ENCODE measurements at places on chromosomes 1 and 21.

GRCh38 chr1:215453440-215453839 is 113.7 kb upstream of the KCTD3 start:
- no peak for DNase-seq

DNA sequence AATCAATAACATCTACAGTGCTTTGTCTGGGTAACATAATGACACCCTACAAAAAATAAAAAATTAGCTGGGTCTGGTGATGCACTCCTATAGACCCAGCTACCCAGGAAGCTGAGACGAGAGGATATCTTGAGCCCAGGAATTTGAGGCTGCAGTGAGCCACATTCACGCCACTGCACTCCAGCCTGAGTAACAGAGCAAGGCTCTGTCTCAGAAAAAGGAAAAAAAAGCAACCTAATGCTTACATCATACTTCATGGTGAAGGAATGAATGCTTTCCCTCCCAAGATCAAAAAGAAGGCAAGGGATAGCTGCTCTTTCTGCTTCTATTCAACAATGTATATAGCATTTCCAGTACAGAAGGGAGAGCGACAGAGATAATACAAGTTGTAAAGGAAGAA is 24.2 kb upstream of the CTTNBP2NL start:
- no peak for DNase-seq

DNA sequence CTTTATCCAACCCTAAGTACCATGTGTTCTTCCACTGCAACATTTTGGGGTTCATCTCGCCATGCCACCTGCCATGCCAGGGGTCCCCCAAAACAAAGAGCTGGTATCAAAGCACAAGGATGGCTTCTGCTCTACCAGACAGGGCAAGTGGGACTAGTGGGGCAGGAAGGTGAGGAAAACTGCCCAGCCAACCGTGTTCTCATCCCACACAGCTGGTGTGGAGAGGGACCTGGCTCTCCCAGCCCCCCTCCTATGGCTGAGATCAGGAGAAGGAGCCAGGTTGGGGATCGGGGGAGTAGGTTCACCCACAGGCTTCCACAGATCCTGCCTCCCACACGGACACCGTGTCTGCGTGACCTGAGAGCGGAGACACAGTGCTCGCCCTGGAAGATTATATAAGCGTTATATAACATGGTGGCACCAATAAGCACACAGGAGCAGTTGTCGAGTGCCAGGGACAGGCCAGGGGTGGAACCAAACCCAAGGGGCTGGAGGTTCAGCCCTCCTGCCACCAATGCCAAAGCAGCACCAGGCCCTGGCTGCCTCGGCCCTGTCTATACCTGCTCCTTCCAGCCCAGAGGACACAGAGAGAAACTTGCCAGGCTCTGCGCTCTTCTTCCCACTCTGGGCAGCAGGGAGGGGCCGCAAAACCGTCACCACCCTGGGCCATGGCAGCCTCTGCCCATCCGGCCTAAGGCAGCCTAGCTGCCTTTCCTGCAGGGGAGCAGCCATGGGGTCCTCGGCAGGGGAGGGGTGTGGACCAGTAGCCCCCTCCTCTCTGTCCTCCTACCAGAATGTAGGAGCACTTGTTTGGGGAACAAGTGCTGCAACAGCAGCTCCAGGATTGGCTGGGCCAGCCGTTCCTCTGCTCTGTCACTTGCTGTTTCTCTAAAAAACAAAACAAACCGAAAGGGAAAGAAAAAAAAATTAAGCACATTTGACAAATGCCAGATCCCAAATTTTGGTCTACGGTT is 43.5 kb downstream of the CD34 start:
- DNase-seq, result peak; percentile 51

GRCh38 chr21:34337741-34338140 is 26.1 kb upstream of the KCNE2 start:
- DNase-seq, result no peak

DNA sequence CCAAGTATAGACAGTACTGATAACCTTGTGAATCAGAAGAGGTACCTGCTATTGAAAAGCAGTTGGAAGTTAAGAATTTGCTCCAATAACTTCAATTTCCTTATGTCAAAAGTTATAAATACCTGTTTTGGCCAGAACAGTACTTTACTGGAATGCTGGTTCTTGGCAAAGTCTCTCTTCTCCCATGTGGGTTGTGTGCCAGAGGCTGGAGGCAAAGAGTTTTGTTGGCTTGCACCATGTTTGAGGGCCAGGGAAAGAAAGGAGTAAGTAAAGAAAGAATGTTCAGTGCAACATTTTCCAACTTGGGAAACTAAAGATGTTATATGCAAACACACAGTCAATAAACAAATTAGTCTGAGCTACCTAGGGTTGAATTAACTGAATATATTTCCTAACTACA is 67.0 kb upstream of the DYNLT5 start:
- no peak for DNase-seq

DNA sequence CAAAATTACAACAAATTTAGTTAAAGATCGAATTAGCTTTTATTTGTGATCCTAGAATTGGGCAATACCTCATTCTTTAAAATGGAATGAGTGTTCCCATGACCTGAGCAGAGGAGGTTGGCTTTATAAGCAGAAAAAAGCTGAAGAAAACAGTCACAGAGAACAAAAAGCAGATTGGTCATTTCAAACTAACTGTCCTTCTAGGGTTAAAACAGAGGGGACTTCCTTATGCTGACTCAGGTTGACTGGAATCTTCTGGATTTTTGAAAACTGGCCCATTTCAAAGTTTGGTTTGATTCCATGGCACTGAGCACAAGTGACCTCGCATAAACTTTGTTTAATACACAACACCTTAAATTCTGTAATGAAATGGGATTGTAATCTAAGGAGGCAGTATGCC is 17.6 kb downstream of the NFASC start:
- no peak for DNase-seq

DNA sequence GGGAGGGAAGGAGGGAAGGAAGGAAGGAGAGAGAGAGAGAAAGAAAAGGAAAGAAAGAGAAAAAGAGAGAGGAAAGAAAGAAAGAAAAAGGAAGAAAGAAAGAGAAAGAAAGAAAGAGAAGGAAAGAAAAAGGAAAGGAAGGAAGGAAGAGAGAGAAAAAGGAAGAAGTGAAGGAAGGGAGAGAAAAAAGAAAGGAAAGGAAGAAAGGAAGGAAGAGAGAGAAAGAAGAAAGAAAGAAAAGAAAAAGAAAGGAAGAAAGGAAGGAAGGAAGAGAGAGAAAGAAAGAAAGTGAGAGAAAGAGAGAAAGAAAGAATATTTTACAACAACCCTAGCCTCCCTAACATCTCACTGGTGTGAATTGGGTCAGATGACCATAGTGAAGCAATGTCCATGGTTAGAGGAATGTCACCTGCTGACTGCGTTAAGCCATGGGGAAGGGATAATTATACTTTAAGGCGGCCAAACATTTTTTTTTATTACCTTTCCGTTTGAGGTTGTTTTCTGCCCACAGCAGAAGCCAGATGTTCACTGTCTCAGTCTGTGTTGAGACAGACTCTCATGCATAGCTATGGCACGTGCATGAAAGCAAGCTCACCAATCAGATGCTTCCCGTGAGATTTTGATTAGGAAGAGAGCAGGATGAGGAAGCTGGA is 76.4 kb downstream of the SNRPE start:
- no peak for DNase-seq

GRCh38 chr1:175604942-175605286 is 138.5 kb downstream of the TNR start:
- DNase-seq, result no peak

DNA sequence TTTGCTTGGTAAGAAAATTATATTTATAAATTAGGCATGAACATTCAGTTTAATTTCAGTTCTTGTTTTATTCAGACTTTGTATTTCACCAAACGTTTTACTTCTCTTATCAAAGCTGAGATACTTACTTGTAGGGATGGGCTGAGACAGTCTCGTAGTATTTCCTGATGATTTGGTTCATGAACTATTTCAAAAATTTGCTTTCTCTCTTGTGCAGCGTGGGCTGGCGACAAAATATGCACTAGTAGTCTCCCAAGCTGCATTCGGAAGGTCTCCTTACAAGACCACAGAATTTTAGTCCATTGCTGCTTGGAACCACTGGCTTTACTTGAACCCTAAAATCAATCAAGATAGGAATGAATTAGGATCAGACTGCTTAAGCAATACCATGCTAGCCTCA is 91.7 kb upstream of the GNG4 start:
- DNase-seq, result no peak
